ENCODE measurements at places on chromosomes 12 and 14.
A peak's percentile ranks its signal among the peaks of the same experiment; 100 is the strongest.

DNA sequence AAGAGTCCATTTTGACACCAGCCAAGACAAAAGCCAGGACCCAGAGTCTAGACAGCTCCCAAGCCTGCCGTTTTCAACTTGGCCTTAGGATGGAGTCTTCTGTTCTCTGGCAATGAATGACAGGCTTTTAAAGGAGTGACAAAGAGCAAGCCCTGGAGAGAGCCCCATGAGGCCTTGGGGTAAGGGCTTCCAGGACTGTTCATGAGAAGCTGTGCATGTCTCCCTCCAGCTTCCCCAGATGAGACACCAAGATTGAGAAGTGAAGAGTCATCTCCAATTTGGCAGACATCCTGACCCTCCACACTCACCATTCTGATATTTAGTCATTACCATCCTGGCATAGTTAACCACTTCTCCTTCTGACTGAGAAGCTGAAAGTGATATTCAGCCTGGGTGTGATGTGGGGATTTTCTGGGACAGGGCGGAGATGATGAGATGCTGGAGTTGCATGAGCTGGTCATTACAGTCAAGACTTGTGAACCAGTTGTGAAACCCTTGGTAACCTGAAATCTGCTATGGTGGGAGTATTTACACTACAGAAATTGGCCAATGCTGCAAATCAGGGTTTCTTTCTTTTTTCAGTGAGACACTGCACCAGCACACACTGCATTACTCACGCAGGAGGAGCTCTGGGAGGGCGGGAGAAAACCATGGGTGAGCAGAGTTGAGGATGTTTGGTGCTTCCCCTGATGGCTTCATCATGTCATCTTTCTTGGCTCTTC lies 77.8 kb downstream of the VCPKMT start:
- ATAC-seq, result peak; percentile 94

GRCh38 chr12:48442179-48442847 lies 30.0 kb upstream of the ANP32D start:
- peak; percentile 43 for ATAC-seq

DNA sequence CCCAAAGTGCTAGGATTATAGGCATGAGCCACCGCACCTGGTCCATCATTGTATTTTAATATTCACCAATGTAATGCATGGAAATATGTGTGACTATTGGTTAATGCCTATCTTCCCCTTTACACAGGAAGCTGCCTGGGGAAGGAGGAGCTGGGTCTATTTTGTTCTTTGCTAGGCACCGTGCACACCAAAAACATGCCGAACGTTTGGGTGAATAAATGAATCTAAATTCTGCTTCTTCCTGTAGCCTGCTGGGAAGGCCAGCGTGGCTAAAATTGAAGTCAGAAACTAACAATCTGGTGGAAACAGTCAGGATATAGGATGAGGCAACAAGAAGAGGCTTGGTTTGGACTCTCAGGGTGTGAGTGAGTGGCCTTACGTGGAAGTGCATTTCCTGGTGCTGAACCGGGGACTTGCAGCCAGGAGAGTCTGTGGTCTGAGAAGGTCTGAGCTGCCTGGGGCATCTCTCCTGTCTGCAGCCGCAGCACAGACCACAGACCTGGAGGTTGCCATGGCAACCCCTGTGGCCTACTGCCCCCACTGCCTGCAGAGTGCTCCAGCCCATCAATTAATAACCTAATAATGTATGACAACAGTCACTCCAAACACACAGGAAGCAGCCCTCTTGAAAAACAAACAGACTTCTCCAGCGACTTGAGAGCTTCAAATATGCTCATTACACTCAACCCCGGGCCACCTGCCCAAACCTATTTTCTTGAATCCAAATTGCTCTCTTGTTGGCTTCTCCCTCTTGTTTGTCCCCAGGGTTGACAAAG lies 5.5 kb upstream of the GPR68 start:
- peak; percentile 84 for ATAC-seq

GRCh38 chr12:92045852-92046251 lies 99.8 kb downstream of the BTG1 start:
- ATAC-seq, result no peak

- no peak for ATAC-seq
These were observed 22.3 kb downstream of the HOXC4 start for GRCh38 chr12:54075974-54076373.

GRCh38 chr12:89319122-89319521 lies 33.2 kb downstream of the DUSP6 start:
- no peak for ATAC-seq

- ATAC-seq, result no peak
These were observed 363.1 kb upstream of the OR4E1 start for GRCh38 chr14:22036541-22037239.

GRCh38 chr12:3083241-3083920 lies 6.2 kb downstream of the TSPAN9 start:
- ATAC-seq, result no peak

DNA sequence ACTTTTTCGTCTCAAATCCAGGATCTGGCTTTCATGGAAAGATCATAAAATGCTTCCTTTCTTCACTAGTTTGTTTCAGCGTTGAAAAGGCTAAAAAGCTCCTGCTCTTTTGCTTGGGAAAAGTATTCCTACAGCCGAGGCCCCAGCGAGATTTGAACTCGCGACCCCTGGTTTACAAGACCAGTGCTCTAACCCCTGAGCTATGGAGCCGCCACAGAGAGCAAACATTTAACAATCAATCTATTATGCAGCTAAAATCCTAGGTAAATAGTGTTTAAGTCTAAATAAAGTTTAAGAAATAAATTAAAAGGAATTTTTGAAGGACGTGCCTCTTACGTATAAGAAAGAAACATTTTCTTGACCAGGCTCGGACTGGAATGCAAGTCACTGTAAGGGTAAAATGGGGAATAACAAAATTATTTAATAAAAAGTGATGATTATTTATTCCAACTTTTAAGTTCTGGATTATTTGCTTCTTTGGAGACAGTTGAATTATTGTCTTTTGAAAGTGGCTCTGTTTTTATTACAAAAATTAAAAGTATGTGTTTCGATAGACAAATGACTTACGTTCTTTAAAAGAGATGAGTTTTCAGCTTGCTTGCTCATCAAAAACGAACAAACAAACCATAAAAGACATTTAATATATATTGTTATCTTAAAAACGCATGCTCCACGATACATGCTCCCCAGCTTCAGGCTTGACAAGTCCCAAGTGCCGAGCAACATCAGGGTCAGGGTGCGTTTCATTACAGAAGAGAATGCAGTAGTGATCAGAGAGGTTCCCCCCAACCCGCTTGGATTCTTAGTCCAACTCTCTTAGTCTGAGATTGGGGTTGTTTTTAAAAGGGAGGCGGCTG lies 10.2 kb downstream of the OR6S1 start:
- ATAC-seq, result no peak

GRCh38 chr14:22536853-22537338 lies 52.1 kb downstream of the DAD1 start:
- ATAC-seq, result peak; percentile 99

DNA sequence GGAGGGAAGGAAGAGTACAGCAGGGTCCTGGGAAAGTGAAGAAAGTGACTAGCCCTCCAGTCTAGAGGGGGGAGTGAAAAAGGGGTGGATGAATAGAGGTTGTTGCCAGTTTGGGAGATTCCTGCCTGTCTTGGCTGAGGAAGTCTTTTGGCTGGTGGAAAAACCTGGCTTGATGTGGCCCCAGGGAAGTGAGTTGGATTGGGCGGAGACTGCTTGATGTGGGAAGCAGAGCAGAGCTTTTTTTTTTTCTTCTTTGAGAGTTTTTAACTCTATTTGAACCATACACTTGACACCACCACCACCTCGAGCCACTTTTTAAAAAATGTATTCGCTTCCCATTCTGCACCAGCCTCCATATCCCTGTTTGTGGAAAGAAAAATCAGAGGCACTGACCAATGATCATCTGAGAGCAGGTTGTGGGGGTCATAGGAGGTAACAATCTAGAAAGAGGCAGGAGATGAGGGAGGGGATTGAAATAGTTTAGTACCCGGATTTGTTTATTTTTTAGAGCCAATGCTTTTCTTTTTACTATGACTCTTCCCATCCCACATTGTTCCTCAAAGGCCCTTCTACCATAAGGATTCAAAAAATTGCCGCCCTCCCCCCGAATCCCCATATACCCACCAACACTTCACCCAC lies 690 bp upstream of the DTX3 start:
- no peak for ATAC-seq

GRCh38 chr12:91889059-91889458 lies 256.6 kb downstream of the BTG1 start:
- ATAC-seq, result no peak

DNA sequence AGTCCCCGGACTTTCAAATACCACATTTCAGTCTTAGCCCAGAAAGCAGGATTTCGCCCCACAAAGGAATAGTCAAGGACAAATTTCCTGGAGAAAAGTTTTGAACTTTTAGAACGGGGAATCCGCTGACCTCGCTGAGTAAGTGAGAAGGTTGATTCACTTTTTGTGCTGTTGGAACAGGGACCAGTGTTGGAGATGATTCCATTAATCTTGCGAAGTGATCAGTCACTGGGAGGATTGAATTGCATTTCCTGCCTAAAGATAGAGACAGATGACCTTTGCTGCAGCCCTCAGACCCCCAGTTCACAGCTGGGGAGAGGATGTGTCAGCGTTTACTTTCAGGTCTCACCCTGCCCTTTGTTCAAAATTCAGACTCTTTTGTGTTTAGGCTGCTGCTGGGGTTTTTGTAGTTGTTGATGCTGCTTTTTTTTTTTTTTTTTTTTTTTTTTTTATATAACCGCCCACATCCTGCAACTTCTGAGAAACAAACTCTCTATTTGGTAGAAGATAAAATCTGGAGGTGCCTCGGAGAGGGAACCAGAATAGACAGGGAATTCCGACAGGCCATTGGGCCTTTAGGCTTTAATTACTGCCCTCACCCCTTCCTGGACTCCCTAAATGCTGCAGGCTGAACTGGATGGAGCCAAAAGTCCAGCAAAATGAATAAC lies 9.8 kb upstream of the KDM2B start:
- ATAC-seq, result peak; percentile 92

DNA sequence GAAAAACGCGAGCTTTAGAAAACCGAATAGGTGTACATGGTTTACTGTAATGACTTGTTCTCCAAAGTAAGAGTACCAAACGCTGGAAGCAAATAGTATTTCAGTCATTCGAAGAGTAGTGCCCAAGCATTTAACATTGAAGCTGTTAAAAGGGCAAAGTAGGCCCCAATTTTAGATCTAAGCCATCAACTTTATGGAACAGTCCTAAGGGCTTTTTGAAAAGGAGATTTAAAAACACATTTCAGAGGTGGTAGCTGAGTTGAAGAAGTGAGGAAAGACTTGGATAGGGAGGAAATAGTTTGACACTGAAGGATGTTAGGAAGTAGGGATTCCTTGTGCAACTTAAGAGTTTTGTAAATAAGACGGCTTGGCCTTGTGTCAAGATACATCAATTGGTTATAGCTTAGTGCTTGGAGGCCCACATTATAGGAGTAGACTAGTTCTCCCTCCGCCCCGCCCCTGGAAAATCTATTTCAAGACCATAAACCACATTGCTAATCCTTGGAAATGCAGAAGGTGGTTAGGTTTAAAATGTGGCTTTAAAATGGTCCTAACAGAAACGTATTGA lies 783 bp upstream of the TUBA1B start:
- no peak for ATAC-seq

All from stimulated activated memory B cell treated with anti-CD40 and anti-IgM and Interleukin-4, amounts not matched to agents 10 μg/mL and 1 μg/mL and 100 μg/mL, for 72 hours (primary cell).